Hematopoietic multipotent progenitor cell treated with erythropoietin and hydrocortisone succinate and interleukin-3 and kit ligand, for 8 days (in vitro differentiated cells): ENCODE measurements at places on chromosomes 2 and 18.

GRCh38 chr18:79200546-79201268 lies 131.5 kb downstream of the ATP9B start:
- DNase-seq = peak; percentile 44

DNA sequence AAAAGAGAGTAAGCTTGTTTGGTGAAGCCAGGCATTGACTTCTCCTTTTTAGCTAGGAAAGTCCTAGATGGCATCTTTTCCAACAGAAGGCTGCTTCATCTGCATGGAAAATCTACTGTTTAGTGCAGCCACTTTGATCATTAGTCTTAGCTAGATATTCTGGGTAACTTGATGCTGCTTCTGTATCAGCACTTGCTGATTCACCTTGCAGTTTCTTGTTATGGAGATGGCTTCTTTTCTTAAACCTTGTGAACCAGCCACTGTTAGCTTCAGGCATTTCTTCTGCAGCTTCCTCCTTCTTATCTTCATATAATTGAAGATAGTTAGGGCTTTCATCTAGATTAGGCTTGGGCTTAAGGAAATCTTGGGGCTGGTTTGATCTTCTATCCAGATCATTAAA lies 639.7 kb downstream of the TDRD15 start:
- DNase-seq = no peak

GRCh38 chr2:70141212-70141901 lies 49.5 kb downstream of the C2orf42 start:
- DNase-seq = peak; percentile 77

GRCh38 chr2:27672723-27673486 lies 9.2 kb downstream of the SLC4A1AP start:
- no peak for DNase-seq

GRCh38 chr2:226969417-226970080 lies 133.7 kb downstream of the RHBDD1 start:
- no peak for DNase-seq

GRCh38 chr2:237488901-237489860 lies 2.1 kb downstream of the MLPH start:
- DNase-seq = no peak

GRCh38 chr2:39780825-39781600 lies 2.0 kb upstream of the THUMPD2 start:
- DNase-seq = peak; percentile 43

DNA sequence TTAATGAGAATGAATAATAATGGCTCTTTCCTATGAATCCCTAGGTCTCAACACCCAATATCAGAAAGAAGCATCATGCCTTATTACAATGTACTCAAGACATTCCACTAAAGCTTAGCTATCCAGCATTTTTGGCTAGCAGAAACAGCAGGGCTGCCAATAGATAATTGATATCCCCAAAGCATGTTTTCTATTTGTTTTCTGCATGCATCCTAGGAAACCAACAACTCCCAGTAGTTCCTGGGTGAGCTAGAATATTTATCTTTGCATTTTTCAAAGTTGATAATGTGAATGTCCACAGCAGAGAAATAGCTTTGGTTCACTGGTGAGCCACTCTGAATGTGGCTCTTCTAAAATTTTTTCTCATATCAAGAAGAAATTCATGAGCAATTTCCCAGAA lies 5.8 kb upstream of the ANTXR1 start:
- DNase-seq = no peak

DNA sequence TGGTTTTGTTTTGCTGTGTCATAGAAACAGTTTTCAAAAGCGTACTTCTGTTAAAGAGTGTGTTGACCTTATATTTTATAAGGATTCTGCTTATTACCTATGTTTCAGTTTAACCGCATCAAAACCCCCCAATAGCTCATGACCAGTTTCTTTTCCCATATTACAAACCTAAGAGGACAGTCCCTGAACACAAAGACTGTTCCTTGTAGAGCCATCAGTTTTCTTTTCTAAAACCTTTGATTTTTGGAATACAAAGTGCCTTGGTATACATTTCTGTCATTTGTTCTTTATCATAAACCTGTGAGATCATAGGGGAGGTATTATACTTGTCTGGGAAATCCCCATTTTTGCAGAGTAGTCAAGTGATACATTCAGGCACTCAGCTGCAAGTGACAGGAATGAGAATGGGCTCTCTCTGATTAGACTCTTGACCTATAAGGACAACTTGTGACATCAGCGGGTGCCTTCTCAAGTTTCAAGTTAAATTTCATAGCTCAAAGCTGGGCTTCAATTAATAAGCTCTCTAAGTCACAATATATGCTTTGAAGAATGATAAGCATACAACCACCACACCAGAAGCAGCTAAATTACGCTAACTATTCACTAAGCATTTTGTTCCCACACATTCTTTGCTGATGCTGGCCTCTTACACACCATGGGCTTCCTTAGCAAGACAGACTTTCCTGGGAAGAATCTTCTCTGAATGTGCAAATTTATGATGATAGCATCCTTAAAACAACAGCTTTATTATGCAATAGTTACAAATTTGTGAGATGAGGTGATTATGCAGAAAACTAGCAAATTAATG lies 97.5 kb upstream of the CD302 start:
- no peak for DNase-seq

- no peak for DNase-seq
Measured at GRCh38 chr2:192035731-192036442, 158.8 kb downstream of the TMEFF2 start.

DNA sequence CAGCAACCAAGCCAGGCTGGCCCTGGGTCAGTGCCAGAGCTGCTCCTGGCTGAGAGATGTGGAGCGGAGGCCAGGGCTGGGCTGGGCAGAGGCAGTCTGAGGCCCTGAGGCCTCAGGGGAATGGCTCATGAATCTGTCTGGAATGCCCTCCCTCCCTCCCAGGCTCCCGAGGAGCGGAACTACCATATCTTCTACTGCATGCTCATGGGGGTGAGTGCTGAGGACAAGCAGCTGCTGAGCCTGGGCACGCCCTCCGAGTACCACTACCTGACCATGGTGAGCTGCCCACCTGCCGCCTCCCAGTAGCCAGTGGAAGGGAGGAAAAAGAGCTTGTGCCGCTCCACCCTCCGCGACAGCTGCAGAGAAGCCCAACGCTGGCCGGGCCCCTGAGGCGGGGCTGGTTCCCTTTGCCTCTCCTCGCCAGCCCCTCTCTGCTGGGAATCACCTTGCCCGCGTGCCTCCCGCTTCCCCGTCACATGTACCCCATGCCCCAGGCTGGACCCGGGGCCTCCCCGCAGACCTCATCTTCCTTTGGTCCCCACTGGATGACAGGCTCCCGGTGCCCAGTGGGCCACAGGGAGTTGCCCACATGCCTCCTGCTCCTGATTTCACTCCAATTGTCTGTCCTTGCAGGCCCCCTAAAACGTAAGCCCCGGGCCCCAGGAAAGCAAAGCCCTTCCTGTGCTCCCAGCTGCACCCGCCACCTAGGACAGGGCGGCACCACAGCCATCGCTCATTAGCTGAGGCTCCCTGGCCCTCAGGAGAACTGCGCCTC lies 41.1 kb downstream of the MYO7B start:
- DNase-seq = no peak

- DNase-seq = no peak
Measured at GRCh38 chr2:166125557-166125956, 2.3 kb downstream of the SCN1A start.

DNA sequence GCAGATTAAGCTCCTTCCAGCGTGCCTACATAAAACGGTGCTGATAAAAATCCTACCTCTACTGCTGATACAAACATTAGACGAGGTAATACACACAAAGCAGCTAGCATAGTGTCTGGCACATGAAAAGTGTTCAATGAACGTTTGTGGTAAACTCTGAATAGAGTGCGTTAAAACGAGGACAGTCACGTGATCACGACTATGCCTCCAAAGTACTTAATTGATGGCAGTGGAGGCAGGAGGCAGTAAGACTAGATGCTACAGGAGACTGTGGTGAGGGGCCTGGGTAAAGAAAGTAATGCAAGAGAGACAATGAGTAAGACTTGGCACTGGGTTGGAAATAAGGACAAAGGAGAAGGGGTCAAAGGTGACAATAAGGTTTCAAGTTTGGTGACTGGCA lies 32.1 kb upstream of the LHCGR start:
- no peak for DNase-seq

- no peak for DNase-seq
Measured at GRCh38 chr18:6270771-6271216, 143.9 kb downstream of the L3MBTL4 start.

DNA sequence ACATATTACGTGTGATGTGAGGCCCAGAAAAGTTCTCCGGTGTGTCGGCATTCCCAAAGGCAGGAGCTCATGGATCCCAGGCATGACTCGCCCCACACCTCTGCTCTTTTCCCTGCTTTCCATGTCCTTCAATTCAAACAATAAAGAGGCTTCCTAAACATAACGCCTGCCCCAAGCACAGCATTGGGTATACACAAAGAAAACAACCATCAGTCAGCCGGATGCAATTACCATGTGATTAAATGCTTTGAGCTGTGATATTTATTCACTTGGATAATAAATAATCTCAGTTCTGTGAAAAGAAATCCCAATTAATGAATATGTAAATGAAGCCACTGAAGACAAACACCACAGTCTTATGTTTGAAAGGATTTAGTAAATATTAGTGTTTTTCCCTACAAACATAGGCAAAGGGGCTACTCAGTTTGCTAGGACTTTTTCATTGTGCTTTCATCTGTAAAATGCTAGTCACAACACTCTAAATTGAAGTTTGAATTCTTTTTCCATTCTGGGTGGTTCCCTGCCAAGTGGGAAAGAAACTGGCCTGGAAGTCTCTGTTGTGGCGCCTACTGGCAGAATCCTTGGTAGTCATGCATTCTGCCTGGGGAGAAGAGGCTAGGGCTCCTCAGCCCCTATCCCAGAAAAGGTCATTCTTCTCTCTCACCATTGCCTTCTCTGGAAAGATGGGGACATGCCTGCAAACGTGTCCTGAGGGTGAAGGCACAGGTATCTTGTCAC lies 144.7 kb downstream of the COL6A3 start:
- DNase-seq = no peak

DNA sequence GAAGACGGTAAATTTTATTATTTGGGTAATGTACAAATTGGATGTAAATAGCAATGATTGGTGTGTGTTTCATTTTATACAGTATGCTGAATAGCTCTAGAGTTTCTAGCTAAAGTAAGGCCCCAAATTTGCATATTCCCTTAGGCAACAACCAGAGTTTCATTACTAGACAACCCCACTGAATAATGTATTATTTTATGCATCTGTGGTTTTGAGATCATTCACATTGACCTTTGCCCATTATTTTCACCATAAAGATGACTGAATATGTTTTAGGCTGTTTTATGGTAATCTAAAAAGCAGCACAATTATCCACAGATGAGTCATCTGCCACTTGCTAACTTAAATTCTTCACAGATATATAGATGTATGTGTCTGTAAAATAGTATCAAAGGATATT lies 44.5 kb upstream of the C2orf74 start:
- DNase-seq = no peak

- DNase-seq = no peak
Measured at GRCh38 chr2:195632856-195633572, 24.0 kb upstream of the SLC39A10 start.

GRCh38 chr2:109280804-109281203 lies 151.8 kb downstream of the SH3RF3 start:
- no peak for DNase-seq

DNA sequence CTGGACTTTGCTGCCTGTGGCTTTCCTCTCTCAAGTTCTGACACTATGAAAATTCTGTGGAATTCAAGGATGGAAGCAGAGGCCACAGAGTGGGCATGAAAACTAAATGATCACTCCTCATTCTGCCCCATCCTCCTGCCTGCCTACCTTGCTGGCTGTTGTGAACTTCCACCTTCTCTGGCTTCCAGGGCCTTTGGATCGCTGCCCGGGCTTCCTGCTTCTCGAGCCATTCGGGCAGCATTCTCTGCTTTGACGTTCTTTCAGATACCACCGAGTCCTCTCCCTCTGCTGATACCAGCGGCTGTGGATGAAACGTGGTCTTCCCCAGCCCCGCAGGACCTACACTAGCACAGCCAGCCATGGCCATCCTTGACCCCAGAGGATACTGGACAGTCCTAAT lies 327.7 kb upstream of the SLC14A2 start:
- no peak for DNase-seq

GRCh38 chr2:86492048-86492453 lies 50.9 kb downstream of the KDM3A start:
- no peak for DNase-seq

GRCh38 chr2:85505551-85506238 lies 33.3 kb upstream of the MAT2A start:
- DNase-seq = no peak

DNA sequence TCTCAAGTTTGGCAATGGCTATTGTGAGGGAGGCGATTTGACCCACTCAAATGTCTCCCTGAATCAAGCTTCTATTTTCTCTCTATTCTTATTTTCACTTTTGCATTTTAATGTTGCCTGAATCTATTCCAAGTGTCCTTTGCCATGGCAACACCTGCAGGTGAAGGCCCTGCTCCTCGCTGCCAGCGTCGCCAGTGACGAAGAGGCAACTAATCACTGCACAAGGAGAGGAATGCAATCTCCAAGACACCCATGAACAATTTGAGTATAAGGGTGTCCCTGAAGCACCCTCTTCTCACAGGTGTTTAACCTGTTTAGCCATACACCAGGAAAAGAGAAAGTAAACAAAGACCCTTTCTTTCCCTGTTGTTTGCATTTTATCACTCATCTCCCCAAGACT lies 165.6 kb upstream of the VRK2 start:
- DNase-seq = no peak

DNA sequence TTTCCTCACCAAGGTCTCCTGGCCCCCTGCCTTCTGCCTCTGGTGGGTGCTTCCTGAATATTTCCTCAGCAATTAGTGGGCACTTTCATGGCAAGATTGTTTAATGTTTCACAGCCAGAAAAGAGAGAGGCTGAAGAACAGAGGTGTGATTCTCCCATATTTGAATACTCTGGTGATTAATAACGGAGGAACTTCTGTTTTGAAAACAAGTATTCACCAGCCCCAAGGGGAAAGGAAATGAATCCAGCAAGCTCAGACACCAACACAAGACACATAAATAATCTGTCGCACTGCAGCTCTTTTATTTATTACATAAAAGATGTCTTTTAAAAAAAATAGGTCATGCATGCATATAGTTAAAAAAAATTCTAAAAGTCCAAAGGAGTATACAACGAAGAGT lies 57.7 kb downstream of the MRPL35 start:
- no peak for DNase-seq

- DNase-seq = peak; percentile 46
Measured at GRCh38 chr2:215571689-215572088, 135.8 kb upstream of the FN1 start.
